ENCODE measurements at places on chromosomes 11 and 22.

- no peak for DNase-seq
Observed at GRCh38 chr11:114880442-114880841, 202.1 kb downstream of the NXPE2 start.

DNA sequence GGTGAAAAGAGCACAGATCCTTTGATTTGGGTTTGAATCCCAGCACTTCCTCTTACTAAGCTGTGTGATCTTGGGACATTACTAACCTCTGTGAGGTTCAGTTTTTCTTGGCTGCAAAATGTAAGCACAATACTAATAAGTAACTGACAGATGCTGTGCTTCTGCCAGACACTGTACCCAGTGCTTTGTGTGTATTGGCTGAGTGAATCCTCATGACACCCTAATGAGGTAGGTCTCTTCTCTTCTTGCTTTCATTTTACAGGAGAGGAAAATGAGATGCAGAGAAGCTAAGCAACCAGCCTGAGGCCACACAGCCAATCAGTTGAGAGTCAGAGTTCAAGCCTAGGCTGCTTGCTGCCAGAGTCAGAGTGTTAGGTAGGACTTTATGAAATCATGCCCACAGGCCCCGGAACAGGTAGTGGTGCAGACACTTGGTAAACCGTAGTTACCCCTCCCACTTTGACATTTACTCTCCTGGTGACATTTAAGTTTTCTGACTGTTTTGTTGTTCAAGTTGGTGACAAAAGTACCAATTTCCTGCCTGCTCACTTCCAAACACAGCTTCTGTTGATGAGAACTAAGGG lies 21.2 kb downstream of the PTPRJ start:
- no peak for DNase-seq

GRCh38 chr11:58059007-58059350 lies 28.2 kb downstream of the OR6Q1 start:
- no peak for DNase-seq

DNA sequence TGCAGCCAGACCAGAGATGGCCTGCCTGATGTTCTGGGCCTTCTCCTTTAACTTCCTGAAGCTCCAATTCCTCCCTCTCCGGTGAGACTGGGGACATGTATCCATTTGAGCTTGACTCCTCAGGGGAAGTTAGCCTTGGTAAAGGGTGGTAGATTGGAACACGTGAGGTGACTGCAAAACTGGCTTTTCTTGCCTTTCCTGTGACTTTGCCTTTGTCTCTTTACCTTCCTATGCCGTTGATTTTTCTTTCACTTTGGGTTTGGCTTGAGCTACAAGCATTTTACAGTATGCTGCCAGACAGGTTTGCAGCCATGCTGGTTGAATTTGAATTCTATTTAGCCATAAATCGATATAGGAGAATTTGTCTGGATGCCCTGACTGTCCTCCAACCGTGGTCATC lies 16.8 kb upstream of the GLYATL1 start:
- no peak for DNase-seq

- DNase-seq: no peak
Observed at GRCh38 chr11:61061081-61061826, 41.0 kb upstream of the CD5 start.

GRCh38 chr11:117929916-117930570 lies 841 bp upstream of the TMPRSS13 start:
- DNase-seq: no peak

- DNase-seq: no peak
Observed at GRCh38 chr22:45830531-45831245, 146.3 kb downstream of the WNT7B start.

GRCh38 chr11:48109046-48109666 lies 107.5 kb upstream of the OR4B1 start:
- DNase-seq: peak; percentile 57
